ENCODE measurements at places on chromosomes 6 and 20.

DNA sequence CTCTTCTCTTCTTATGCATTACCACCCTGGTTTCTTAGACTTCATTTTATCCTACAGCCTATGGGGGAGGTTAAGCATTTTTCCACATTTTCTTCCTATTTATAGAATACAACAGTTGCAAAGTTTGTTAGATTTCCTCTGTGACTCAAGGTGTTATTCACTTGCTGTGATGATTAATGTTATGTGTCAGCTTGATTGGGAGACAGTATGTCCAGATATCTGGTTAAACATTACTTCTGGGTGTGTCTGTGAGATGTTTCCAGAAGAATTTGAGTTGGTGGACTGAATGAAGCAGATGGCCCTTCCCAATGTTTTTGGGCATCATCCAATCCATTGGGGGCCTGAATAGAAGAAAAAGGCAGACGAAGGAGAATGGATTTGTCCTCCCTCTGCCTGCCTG lies 131.3 kb downstream of the C6orf118 start:
- DNase-seq, result no peak

- DNase-seq, result peak; percentile 42
Measured at GRCh38 chr6:44456070-44456965, 68.8 kb downstream of the CDC5L start.

DNA sequence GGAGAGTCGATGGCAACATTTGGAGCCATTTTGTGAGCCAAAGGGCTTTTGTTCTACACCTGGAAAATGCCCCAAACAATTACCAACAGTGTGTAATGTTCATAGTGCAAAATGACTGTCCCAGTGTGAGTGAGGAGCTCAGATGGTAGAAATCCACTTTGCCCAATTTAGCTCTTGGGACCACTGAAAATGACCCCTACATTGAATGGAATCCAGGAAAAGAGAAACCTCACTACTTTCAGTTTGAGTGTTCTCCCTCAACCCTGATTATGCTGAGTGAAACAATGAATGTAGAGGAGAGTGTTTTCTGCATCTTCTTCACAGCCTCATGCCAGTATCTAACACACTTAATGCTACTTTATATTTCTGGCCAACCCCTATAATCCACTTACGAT lies 84.9 kb upstream of the NRN1 start:
- DNase-seq, result no peak

GRCh38 chr6:72826744-72827438 lies 205.0 kb downstream of the KCNQ5 start:
- no peak for DNase-seq
